ENCODE measurements at places on chromosomes 4 and X.

DNA sequence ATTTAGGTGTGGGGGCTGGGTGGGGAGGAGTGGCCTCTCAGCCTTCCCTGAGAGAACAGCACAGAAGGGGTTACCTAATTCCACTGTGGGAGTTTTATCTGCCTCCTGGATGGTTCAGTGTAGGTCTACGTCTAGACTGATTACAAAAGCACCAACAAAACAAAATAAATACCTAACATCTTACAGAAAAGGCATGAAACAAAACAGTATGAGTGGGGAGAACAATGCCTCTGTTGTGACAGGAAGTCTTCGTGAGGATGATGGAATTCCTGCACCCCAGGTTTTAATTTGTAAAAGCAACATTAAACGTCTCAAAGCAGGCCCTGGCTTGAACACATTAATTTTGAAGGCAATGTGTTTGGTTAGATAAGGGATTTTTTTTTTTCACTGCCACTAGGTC lies 112.1 kb upstream of the GPC4 start:
- peaks cover 1% of the 10 kb centered on the region for H3K36me3 ChIP-seq
- peaks cover 17% of the 10 kb centered on the region for H3K4me1 ChIP-seq
- DNase-seq = no peak

GRCh38 chr4:140116442-140117104 lies 37.4 kb downstream of the MAML3 start:
- no peak overlapping the region for H3K27ac ChIP-seq
- no peak overlapping the region for H3K4me3 ChIP-seq
- H3K36me3 ChIP-seq = no peaks in the 10 kb centered on the region
- DNase-seq = no peak
- H3K27me3 ChIP-seq = no peaks in the 10 kb centered on the region

- no peak for DNase-seq
- H3K36me3 ChIP-seq = no peaks in the 10 kb centered on the region
- H3K27me3 ChIP-seq = no peaks in the 10 kb centered on the region
- no peaks in the 10 kb centered on the region for H3K4me1 ChIP-seq
- H3K27ac ChIP-seq = no peak overlapping the region
- no peak overlapping the region for H3K4me3 ChIP-seq
These were observed 492.1 kb upstream of the SMIM31 start for GRCh38 chr4:164261831-164262230.

- H3K36me3 ChIP-seq = peaks cover under 1% of the 10 kb centered on the region
- H3K4me1 ChIP-seq = peaks cover 12% of the 10 kb centered on the region
- no peaks in the 10 kb centered on the region for H3K27me3 ChIP-seq
- no peak overlapping the region for H3K27ac ChIP-seq
- no peak for DNase-seq
These were observed 534.1 kb upstream of the AADAT start for GRCh38 chr4:170623899-170624298.

DNA sequence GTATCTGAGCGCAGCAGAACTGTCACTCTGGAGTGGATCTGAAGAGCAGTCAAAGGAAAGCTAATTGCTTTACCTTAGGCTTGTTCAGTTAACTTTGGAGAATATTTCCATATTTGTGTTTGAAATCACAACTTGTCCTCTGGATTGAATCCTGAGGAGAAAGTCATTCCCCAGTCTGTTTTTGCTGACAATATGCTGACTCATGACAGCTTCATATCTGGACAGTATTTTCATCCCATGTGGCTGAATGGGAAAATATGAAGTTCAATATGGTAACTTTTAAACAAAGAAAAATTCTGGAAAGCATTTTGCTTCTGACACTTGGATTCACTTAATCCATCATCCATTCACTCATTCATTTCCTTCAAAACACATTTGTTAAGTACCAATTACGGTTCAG lies 46.3 kb upstream of the MAGEC3 start:
- H3K27ac ChIP-seq = no peak overlapping the region
- H3K27me3 ChIP-seq = no peaks in the 10 kb centered on the region
- DNase-seq = no peak
- H3K4me1 ChIP-seq = no peaks in the 10 kb centered on the region
- no peak overlapping the region for H3K4me3 ChIP-seq
- no peaks in the 10 kb centered on the region for H3K36me3 ChIP-seq

- peaks cover 7% of the 10 kb centered on the region for H3K4me1 ChIP-seq
- no peak for DNase-seq
- H3K4me3 ChIP-seq = no peak overlapping the region
These were observed 547.4 kb upstream of the AGA start for GRCh38 chr4:177989503-177990201.

GRCh38 chrX:97252111-97252510 lies 368.4 kb downstream of the RPA4 start:
- no peaks in the 10 kb centered on the region for H3K27me3 ChIP-seq
- H3K4me3 ChIP-seq = no peak overlapping the region
- H3K4me1 ChIP-seq = no peaks in the 10 kb centered on the region
- DNase-seq = no peak

DNA sequence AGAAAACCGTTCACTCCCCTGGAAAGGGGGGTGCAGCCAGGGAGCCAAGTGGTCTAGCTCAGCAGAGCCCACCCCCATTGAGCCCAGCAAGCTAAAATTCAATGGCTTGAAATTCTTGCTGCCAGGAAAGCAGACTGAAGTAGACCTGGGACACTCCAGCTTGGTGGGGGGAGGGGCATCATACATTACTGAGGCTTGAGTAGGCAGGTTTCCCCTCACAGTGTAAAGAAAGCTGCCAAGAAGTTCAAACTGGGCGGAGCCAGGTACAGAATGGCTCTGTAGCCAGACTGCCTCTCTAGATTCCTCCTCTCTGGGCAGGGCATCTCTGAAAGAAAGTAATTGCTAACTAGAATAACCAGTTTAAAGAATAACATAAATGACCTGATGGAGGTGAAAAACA lies 372.3 kb upstream of the F9 start:
- no peak overlapping the region for H3K4me3 ChIP-seq
- no peaks in the 10 kb centered on the region for H3K36me3 ChIP-seq
- no peak for DNase-seq
- H3K4me1 ChIP-seq = peaks cover 2% of the 10 kb centered on the region
- H3K27me3 ChIP-seq = no peaks in the 10 kb centered on the region

- H3K4me1 ChIP-seq = no peaks in the 10 kb centered on the region
- H3K27me3 ChIP-seq = no peaks in the 10 kb centered on the region
- no peaks in the 10 kb centered on the region for H3K36me3 ChIP-seq
These were observed 203.1 kb downstream of the ARHGEF9 start for GRCh38 chrX:63581906-63582305.

- DNase-seq = no peak
- H3K27me3 ChIP-seq = no peaks in the 10 kb centered on the region
These were observed 120.8 kb upstream of the HS3ST1 start for GRCh38 chr4:11549525-11549924.

- no peak overlapping the region for H3K4me3 ChIP-seq
- no peaks in the 10 kb centered on the region for H3K27me3 ChIP-seq
- DNase-seq = no peak
These were observed 121.7 kb upstream of the DIPK2B start for GRCh38 chrX:45322382-45322781.

GRCh38 chr4:122000849-122001248 lies 49.0 kb upstream of the TRPC3 start:
- H3K4me1 ChIP-seq = no peaks in the 10 kb centered on the region
- no peak for DNase-seq
- H3K4me3 ChIP-seq = no peak overlapping the region
- peaks cover 54% of the 10 kb centered on the region for H3K27me3 ChIP-seq
- no peak overlapping the region for H3K27ac ChIP-seq

DNA sequence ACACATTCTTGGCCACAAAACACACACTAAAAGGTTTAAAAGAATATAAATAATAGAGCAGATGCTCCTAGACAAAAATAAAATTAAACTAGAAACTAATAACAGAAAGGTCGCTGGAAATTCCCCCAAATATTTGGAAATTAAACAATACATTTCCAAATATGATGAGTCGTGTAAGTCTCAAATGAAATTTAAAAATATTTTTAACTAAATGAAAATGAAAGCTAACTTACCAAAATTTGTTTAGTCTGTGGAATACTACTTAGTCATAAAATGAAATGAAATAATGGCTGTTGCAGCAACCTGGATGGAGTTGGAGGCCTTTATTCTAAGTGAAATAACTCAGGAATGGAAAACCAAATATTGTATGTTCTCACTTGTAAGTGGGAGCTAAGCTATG lies 20.6 kb upstream of the GUCY1A1 start:
- no peak overlapping the region for H3K27ac ChIP-seq
- no peak overlapping the region for H3K4me3 ChIP-seq
- no peaks in the 10 kb centered on the region for H3K36me3 ChIP-seq
- H3K27me3 ChIP-seq = no peaks in the 10 kb centered on the region
- no peak for DNase-seq

- H3K36me3 ChIP-seq = peaks cover 10% of the 10 kb centered on the region
- H3K27me3 ChIP-seq = no peaks in the 10 kb centered on the region
- no peak overlapping the region for H3K27ac ChIP-seq
- H3K4me1 ChIP-seq = peaks cover 6% of the 10 kb centered on the region
These were observed 57.5 kb downstream of the GPR82 start for GRCh38 chrX:41781500-41781899.

GRCh38 chr4:124854968-124855367 lies 142.4 kb upstream of the ANKRD50 start:
- H3K27ac ChIP-seq = no peak overlapping the region
- DNase-seq = no peak
- no peaks in the 10 kb centered on the region for H3K36me3 ChIP-seq
- no peak overlapping the region for H3K4me3 ChIP-seq

GRCh38 chr4:139532947-139533346 lies 23.1 kb downstream of the SETD7 start:
- H3K27me3 ChIP-seq = no peaks in the 10 kb centered on the region
- H3K36me3 ChIP-seq = peaks cover 27% of the 10 kb centered on the region
- H3K4me1 ChIP-seq = peaks cover 8% of the 10 kb centered on the region
- no peak overlapping the region for H3K27ac ChIP-seq
- no peak overlapping the region for H3K4me3 ChIP-seq
- DNase-seq = no peak

- no peaks in the 10 kb centered on the region for H3K27me3 ChIP-seq
- no peak overlapping the region for H3K4me3 ChIP-seq
- H3K4me1 ChIP-seq = peaks cover 2% of the 10 kb centered on the region
These were observed 123.9 kb downstream of the MID1 start for GRCh38 chrX:10496345-10496965.

- no peak overlapping the region for H3K27ac ChIP-seq
- H3K4me3 ChIP-seq = no peak overlapping the region
- DNase-seq = peak; percentile 63
- H3K4me1 ChIP-seq = peaks cover 7% of the 10 kb centered on the region
- no peaks in the 10 kb centered on the region for H3K36me3 ChIP-seq
These were observed 8.7 kb downstream of the RIPPLY1 start for GRCh38 chrX:106894392-106894909.

DNA sequence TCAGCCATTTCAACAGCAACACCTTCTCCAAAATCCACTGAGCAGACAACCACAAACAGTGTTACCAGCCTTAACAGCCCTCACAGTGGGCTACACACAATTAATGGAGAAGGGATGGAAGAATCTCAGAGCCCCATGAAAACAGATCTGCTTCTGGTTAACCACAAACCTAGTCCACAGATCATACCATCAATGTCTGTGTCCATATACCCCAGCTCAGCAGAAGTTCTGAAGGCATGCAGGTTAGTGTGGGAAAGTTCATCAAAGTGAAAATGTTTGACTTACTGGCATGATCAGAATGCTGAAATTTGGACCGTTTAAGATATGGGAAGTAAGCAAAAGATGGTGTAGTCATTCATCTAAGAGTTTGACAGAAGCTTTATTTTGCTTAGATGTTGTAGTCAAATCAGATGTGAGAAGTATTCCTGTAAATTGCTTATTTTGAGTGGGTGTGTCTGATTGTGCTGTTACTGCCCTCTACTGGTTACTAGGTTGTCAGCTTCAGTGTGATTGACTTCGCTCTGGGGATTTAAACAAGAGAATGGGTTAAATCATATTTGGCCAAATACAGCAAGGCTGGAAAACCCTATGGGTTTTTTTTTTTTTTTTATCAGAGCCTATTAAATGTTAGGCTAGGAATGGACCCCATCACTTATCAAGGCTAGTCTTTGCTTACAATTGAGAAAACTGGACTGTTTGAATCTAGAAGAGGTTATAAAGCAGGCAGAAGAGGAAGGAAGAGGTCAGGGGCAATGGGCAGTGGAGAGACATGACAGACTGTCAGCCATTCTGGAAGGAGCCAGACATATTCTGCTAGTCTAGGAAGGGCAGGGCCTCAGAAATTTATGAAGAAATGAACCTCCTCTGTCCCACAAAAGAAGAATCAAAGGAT lies 130.3 kb downstream of the DIPK2B start:
- no peaks in the 10 kb centered on the region for H3K27me3 ChIP-seq
- DNase-seq = no peak
- peaks cover 7% of the 10 kb centered on the region for H3K36me3 ChIP-seq
- no peak overlapping the region for H3K4me3 ChIP-seq
- peak overlapping the region; percentile 30 for H3K27ac ChIP-seq

- H3K27me3 ChIP-seq = no peaks in the 10 kb centered on the region
- peaks cover 22% of the 10 kb centered on the region for H3K4me1 ChIP-seq
- H3K36me3 ChIP-seq = no peaks in the 10 kb centered on the region
- no peak for DNase-seq
- no peak overlapping the region for H3K27ac ChIP-seq
- H3K4me3 ChIP-seq = no peak overlapping the region
These were observed 89.6 kb downstream of the EGF start for GRCh38 chr4:110002326-110002725.

- peaks cover 2% of the 10 kb centered on the region for H3K4me1 ChIP-seq
- no peaks in the 10 kb centered on the region for H3K36me3 ChIP-seq
- peaks cover 3% of the 10 kb centered on the region for H3K27me3 ChIP-seq
- DNase-seq = no peak
- no peak overlapping the region for H3K4me3 ChIP-seq
These were observed 56.4 kb downstream of the RWDD4 start for GRCh38 chr4:183602557-183603027.

- DNase-seq = no peak
- no peaks in the 10 kb centered on the region for H3K36me3 ChIP-seq
- no peaks in the 10 kb centered on the region for H3K27me3 ChIP-seq
- no peak overlapping the region for H3K27ac ChIP-seq
These were observed 170.6 kb downstream of the BANK1 start for GRCh38 chr4:101961144-101961543.

GRCh38 chrX:86349115-86349514 lies 200.9 kb downstream of the DACH2 start:
- peaks cover 13% of the 10 kb centered on the region for H3K4me1 ChIP-seq
- DNase-seq = no peak
- H3K36me3 ChIP-seq = no peaks in the 10 kb centered on the region
- H3K27me3 ChIP-seq = no peaks in the 10 kb centered on the region
- H3K27ac ChIP-seq = no peak overlapping the region

GRCh38 chr4:55545151-55545550 lies 1.6 kb downstream of the CLOCK start:
- H3K36me3 ChIP-seq = no peaks in the 10 kb centered on the region
- peak overlapping the region; percentile 86 for H3K4me3 ChIP-seq
- peak overlapping the region; percentile 95 for H3K27ac ChIP-seq
- H3K4me1 ChIP-seq = peaks cover 41% of the 10 kb centered on the region

GRCh38 chr4:14415146-14415545 lies 587.1 kb upstream of the CPEB2 start:
- no peaks in the 10 kb centered on the region for H3K27me3 ChIP-seq
- no peak overlapping the region for H3K4me3 ChIP-seq

GRCh38 chrX:10702031-10702430 lies 81.6 kb upstream of the MID1 start:
- H3K4me3 ChIP-seq = no peak overlapping the region
- DNase-seq = no peak
- H3K27ac ChIP-seq = no peak overlapping the region
- peaks cover 3% of the 10 kb centered on the region for H3K4me1 ChIP-seq
- no peaks in the 10 kb centered on the region for H3K36me3 ChIP-seq
